RWPE2 (cell line): ENCODE measurements at places on chromosomes 4 and X.

DNA sequence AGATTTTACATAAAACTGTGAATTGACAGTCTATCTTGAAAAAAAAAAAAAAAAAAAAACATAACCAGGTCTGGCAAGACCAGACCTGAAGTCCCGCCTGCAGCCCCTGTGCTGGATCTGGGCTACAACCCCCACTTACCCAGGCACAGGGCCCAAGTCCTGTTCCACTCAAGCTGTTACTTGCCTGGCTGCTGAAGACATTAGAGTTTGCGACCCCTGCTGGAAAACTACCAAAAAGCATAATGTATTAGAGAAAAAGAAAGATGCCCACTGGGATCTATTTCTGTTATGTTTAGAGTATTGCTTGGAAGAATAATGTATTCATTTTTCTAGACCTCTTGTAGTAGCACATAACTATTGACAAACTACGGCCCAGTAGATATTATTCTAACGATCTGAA is 4.7 kb downstream of the HS3ST1 start:
- H3K36me3 ChIP-seq = no peaks in the 10 kb centered on the region
- peaks cover 3% of the 10 kb centered on the region for H3K27me3 ChIP-seq
- H3K4me3 ChIP-seq = no peak overlapping the region
- H3K4me1 ChIP-seq = no peaks in the 10 kb centered on the region
- DNase-seq = peak; percentile 56

DNA sequence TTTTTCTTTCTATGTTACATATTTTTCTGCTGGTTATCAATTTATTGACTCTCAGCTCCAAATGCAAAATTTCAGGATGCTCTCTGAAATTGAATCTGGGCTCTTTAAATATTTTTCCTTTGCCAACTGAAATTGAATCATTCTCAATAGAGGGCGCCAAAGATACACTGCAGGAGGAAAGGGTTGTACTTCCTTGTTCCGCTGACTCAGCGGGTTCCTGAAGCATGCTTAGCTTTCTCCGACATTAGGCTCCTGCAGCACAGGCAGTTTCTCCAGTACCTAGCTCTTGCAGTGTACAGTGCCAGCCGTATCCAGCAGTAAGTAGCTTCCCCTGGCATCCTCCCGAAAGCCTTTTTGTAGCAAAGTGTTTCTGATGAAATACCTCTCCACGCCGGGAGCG is 28.8 kb upstream of the CFAP47 start:
- H3K4me1 ChIP-seq = no peaks in the 10 kb centered on the region
- DNase-seq = no peak
- no peak overlapping the region for H3K27ac ChIP-seq
- H3K4me3 ChIP-seq = no peak overlapping the region
- H3K36me3 ChIP-seq = no peaks in the 10 kb centered on the region
- H3K27me3 ChIP-seq = no peaks in the 10 kb centered on the region

- H3K36me3 ChIP-seq = no peaks in the 10 kb centered on the region
- no peaks in the 10 kb centered on the region for H3K27me3 ChIP-seq
- H3K4me3 ChIP-seq = no peak overlapping the region
- H3K4me1 ChIP-seq = no peaks in the 10 kb centered on the region
Observed at GRCh38 chr4:185695743-185696142, 116.3 kb downstream of the SORBS2 start.

- DNase-seq = no peak
- H3K4me3 ChIP-seq = no peak overlapping the region
- H3K4me1 ChIP-seq = no peaks in the 10 kb centered on the region
- H3K27ac ChIP-seq = no peak overlapping the region
- H3K36me3 ChIP-seq = no peaks in the 10 kb centered on the region
Observed at GRCh38 chr4:154314248-154314647, 177.4 kb downstream of the DCHS2 start.

GRCh38 chrX:154333837-154334271 is 38.3 kb downstream of the TKTL1 start:
- H3K27me3 ChIP-seq = no peaks in the 10 kb centered on the region
- DNase-seq = no peak
- no peak overlapping the region for H3K4me3 ChIP-seq
- H3K27ac ChIP-seq = no peak overlapping the region

DNA sequence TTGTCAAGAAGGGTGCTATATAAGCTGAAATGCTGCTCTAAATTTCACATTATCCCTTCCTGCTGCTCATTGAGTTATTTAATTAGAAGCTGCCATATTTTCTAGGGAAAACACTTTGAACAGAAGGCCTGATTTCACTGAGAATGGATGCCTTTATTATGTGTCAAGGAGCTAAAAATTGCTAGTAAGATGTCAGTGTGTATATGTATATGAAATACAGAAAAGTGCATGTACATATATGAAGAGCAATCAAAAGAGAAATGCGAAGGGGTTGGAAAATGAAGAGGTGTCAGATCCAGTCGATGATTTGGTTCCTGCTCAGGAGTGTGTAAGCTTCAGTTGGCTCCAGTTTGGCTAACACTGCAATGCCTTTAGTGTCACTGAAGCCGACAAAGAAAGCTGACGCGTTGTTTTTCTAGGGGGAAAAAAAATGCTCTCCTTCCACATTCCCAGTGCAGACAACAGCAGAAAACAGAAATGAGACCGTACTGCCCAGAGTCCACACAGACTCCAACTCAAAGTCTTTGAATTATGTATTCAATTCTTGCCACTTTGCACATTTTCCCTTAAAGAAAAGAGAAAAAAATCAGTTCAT is 154.2 kb downstream of the NHS start:
- H3K36me3 ChIP-seq = no peaks in the 10 kb centered on the region
- no peaks in the 10 kb centered on the region for H3K27me3 ChIP-seq
- no peaks in the 10 kb centered on the region for H3K4me1 ChIP-seq
- no peak for DNase-seq

GRCh38 chr4:25015012-25015411 is 15.7 kb downstream of the LGI2 start:
- no peak overlapping the region for H3K27ac ChIP-seq
- no peaks in the 10 kb centered on the region for H3K27me3 ChIP-seq
- no peak for DNase-seq
- peaks cover 6% of the 10 kb centered on the region for H3K4me1 ChIP-seq

GRCh38 chr4:19522966-19523365 is 728.7 kb upstream of the SLIT2 start:
- H3K36me3 ChIP-seq = no peaks in the 10 kb centered on the region
- no peak for DNase-seq
- no peaks in the 10 kb centered on the region for H3K4me1 ChIP-seq
- no peak overlapping the region for H3K4me3 ChIP-seq

DNA sequence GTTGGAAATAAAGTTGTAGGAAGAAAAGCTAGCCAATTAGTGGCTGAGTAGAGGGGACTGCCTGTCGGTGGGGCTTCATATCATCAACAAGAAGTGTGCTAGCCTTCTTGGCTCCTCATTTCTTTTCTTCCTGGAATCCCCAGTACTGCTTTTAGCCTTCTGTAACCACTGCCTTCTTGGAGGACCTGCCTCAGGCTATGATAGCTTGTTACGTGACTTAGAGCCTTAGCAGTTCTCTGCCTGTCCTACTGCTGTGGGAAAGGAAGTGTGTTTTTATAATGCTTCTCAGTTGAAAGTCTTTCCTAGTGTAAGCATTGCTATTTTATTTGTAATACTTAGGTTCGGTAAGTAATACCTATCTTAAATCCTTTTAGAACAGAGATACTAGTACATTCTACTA is 61.9 kb downstream of the LARP1B start:
- no peaks in the 10 kb centered on the region for H3K4me1 ChIP-seq
- peaks cover 36% of the 10 kb centered on the region for H3K36me3 ChIP-seq
- no peak overlapping the region for H3K27ac ChIP-seq
- no peak for DNase-seq
- H3K4me3 ChIP-seq = no peak overlapping the region

GRCh38 chrX:24513416-24513815 is 48.3 kb downstream of the PDK3 start:
- no peak overlapping the region for H3K4me3 ChIP-seq
- no peaks in the 10 kb centered on the region for H3K27me3 ChIP-seq
- no peak overlapping the region for H3K27ac ChIP-seq
- DNase-seq = no peak

- DNase-seq = no peak
- H3K36me3 ChIP-seq = no peaks in the 10 kb centered on the region
- H3K27me3 ChIP-seq = no peaks in the 10 kb centered on the region
- no peak overlapping the region for H3K27ac ChIP-seq
Observed at GRCh38 chr4:171644430-171645057, 168.7 kb upstream of the GALNTL6 start.

GRCh38 chr4:3417448-3417847 is 24.3 kb upstream of the HGFAC start:
- H3K4me3 ChIP-seq = no peak overlapping the region
- peaks cover 36% of the 10 kb centered on the region for H3K36me3 ChIP-seq
- H3K27ac ChIP-seq = no peak overlapping the region
- H3K27me3 ChIP-seq = no peaks in the 10 kb centered on the region
- DNase-seq = peak; percentile 48

DNA sequence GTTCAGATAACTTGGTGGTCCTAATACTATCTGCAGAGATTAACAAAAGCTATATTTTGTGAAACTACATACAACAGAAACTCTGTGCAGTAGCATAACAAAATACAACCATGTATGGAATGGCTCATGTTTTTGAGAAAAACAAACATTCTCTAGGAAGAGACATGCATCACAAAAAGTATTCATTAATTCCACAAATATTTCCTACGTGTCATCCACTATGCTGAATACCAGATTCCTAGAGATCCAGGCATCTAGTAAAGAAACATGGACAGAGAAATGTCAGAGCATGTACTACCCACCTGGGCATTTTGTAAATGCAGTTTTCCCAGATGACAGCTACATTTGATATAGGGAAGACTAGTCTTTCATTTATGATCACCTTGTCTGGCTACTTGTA is 248.1 kb downstream of the OPHN1 start:
- H3K4me1 ChIP-seq = peaks cover 4% of the 10 kb centered on the region
- DNase-seq = no peak
- no peak overlapping the region for H3K4me3 ChIP-seq
- H3K27ac ChIP-seq = no peak overlapping the region
- H3K27me3 ChIP-seq = no peaks in the 10 kb centered on the region

- H3K27me3 ChIP-seq = no peaks in the 10 kb centered on the region
- peaks cover 11% of the 10 kb centered on the region for H3K4me1 ChIP-seq
- no peak for DNase-seq
- no peak overlapping the region for H3K4me3 ChIP-seq
- no peak overlapping the region for H3K27ac ChIP-seq
Observed at GRCh38 chrX:150566734-150567182, 1.7 kb upstream of the MTM1 start.

- H3K27ac ChIP-seq = no peak overlapping the region
- H3K4me1 ChIP-seq = no peaks in the 10 kb centered on the region
- no peaks in the 10 kb centered on the region for H3K27me3 ChIP-seq
- no peak overlapping the region for H3K4me3 ChIP-seq
Observed at GRCh38 chr4:56450342-56450741, 14.3 kb downstream of the PAICS start.

DNA sequence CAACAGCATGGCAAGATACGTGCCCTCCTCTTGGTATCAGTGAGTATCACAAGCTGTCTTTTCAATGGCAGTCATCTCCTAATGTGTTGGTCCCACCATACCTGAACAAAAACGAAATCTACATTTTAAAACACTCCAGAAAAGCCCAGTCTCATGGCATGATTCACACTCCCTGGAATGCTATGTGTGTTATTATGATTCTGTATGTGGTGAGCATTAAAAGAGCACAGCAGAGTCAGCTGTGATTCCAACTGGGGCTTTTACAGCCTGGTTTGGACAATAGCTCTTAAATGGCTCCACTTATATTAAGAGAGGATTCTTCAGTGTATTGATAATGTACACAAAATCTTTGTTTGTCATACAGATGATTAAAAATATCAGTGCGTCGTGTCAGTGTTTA is 274.1 kb upstream of the GK2 start:
- H3K27me3 ChIP-seq = no peaks in the 10 kb centered on the region
- no peak overlapping the region for H3K4me3 ChIP-seq
- DNase-seq = no peak
- H3K27ac ChIP-seq = no peak overlapping the region
- no peaks in the 10 kb centered on the region for H3K36me3 ChIP-seq

DNA sequence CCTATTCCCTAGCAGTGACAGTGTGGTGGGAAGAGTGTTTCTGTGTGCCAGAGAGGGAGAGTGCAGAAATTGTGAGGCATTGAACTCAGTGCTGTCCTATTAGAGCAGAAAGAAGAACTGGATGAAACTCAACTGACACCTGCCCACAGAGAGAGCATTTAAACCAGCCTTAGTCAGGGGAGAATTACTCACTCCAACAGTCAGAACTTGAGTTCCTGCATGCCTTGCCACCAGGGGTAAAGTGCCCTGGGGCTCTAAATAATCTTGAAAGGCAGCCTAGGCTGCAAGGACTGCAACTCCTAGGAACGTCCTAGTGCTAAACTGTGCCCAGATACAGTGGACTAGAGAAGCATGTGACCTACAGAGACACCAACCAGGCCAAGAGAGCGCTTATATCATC is 12.8 kb downstream of the CYSLTR1 start:
- DNase-seq = no peak
- no peaks in the 10 kb centered on the region for H3K4me1 ChIP-seq

GRCh38 chrX:120302434-120302833 is 8.8 kb downstream of the TMEM255A start:
- H3K27me3 ChIP-seq = no peaks in the 10 kb centered on the region
- H3K27ac ChIP-seq = no peak overlapping the region
- H3K36me3 ChIP-seq = no peaks in the 10 kb centered on the region
- no peaks in the 10 kb centered on the region for H3K4me1 ChIP-seq

DNA sequence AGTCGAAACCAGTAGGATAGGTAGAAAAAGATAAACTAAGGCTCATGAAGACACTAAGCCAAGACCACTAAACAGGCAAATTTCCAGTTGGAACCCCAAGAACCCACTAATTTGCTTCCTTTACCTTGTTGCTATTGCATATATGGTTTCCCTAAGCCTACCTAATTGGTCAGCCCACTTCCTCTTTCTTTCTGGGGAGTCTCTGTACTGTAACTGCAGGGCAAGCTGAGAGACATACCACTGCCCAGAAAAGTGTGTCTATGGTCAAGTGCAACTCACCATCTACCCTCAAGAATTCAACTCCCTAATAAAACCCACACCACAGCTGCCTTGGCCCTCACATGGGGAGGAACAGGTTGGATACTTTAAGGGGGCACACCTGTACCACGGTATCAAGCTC is 28.6 kb downstream of the IDS start:
- no peaks in the 10 kb centered on the region for H3K27me3 ChIP-seq
- no peak overlapping the region for H3K4me3 ChIP-seq
- no peaks in the 10 kb centered on the region for H3K4me1 ChIP-seq

DNA sequence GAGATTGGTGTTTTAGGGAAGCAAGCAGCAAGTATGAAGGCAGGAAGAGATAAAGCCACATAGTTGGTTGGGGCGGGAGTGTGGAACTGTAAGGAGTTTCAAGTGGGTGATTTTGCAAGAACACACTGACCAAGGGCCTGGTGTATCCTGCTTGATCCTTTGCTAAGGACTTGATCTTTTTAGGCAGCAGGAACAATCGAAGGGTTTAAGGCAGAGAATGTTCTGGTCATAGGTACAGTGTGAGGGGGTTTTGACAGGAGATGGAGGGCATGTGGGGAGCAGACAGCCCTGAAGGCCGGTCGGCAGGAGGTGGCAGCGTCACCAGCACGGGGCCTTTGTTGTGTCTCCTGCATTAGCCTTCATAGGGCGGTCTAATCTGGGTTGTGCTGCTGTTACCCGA is 54.7 kb downstream of the FAM193A start:
- peaks cover under 1% of the 10 kb centered on the region; the same call in 1 of the 2 replicates for H3K36me3 ChIP-seq
- H3K4me1 ChIP-seq = no peaks in the 10 kb centered on the region
- H3K4me3 ChIP-seq = no peak overlapping the region
- H3K27ac ChIP-seq = no peak overlapping the region
- no peak for DNase-seq

GRCh38 chrX:135295944-135296305 is 13.4 kb upstream of the ETDC start:
- DNase-seq = no peak
- no peak overlapping the region for H3K4me3 ChIP-seq
- H3K27me3 ChIP-seq = no peaks in the 10 kb centered on the region
- no peak overlapping the region for H3K27ac ChIP-seq
- no peaks in the 10 kb centered on the region for H3K36me3 ChIP-seq

GRCh38 chr4:123452616-123453015 is 56.0 kb downstream of the SPRY1 start:
- DNase-seq = peak; percentile 68
- no peak overlapping the region for H3K4me3 ChIP-seq
